Central memory CD8-positive, alpha-beta T cell (primary cell): ENCODE measurements at places on chromosomes 12 and 14.

DNA sequence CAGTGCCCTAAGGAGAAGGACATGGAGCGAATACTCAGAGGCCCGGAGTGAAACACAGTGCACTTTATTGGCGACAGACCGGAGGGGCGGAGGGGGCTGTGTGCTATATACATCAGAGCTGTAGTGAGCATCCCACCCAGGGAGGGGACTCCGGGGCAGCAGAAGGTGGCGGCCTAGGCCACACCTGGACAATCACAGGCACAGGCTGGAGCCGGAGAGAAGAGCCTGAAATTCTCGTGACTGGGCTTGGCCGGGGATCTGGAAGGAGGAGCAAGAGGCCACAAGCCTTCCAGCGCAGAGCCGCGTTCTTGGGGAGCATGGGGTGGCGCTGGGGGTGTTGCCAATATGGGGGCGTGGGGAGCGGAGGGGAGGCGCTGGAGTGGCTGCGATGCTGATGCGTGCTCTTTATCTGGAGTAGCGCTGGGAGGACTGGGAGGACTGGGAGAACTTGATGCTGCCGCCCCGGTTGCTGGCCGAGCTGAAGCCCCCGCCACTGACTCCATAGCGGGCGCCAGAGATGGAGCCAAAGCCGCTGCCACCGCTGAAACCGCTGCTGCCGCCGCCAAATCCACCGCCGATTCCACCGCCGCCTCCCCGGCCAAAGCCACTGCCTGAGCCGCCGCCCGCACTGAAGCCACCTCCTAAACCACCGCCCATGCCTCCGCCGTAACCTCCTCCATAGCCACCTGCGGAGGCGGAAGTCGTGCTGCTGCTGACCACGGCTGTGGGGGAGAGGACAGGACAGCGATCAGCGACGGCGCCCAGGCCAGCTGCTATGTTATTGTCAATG, 6.1 kb downstream of the KRT3 start:
- H3K4me1 ChIP-seq, result peaks cover 23% of the 10 kb centered on the region
- H3K27me3 ChIP-seq, result peaks cover 76% of the 10 kb centered on the region
- DNase-seq, result no peak
- H3K36me3 ChIP-seq, result peaks cover 2% of the 10 kb centered on the region

DNA sequence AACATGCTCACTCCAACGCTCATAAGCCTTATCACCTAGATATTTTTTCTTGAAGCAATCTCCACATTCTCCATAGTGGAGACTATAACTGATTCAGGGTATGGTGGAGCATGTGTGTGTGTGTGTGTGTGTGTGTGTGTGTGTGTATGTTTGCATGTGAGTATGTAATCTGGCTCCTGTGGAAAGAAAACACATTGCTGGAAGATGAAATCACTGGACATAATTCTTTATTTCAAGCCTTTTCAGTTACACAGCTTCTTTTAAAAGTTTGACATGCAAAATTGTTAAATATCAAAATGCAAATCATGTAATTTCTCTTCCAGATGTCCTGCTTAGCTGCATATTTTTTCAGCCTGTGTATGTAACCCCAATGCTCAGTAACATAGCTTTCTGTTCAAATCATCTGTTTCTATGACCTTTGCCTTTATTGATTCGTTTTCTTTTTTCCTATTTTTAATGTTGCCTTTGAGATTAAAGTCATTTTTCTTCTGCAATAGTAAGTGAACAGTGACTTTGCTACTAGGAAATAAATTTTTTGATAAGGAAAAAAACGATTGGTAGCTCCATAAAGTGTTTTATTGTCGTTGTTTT, 80.5 kb upstream of the BTG1 start:
- H3K27me3 ChIP-seq, result no peaks in the 10 kb centered on the region
- no peaks in the 10 kb centered on the region for H3K36me3 ChIP-seq
- no peak overlapping the region for H3K4me3 ChIP-seq

DNA sequence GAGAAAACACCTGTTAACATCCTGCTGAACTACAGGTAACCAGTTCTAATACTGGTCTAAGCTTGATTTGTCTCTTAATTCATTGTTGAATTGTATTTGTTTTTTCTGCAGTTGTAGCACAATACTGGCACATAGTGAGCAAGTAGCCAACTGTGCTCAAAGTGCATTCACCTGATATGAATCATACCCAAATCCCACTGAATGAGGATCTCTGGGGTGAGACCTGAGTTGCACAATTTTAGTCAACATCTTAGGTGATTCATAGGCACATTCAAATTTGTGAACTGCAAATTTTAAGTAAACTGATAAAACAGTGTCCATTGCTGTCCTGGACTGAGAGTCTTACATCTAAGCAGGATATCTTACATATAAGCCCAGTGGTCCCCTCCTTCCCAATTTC, 12.8 kb downstream of the KCNC2 start:
- peaks cover 2% of the 10 kb centered on the region for H3K36me3 ChIP-seq
- H3K27ac ChIP-seq, result no peak overlapping the region
- no peaks in the 10 kb centered on the region for H3K27me3 ChIP-seq
- H3K4me3 ChIP-seq, result no peak overlapping the region
- DNase-seq, result no peak
- no peaks in the 10 kb centered on the region for H3K4me1 ChIP-seq

DNA sequence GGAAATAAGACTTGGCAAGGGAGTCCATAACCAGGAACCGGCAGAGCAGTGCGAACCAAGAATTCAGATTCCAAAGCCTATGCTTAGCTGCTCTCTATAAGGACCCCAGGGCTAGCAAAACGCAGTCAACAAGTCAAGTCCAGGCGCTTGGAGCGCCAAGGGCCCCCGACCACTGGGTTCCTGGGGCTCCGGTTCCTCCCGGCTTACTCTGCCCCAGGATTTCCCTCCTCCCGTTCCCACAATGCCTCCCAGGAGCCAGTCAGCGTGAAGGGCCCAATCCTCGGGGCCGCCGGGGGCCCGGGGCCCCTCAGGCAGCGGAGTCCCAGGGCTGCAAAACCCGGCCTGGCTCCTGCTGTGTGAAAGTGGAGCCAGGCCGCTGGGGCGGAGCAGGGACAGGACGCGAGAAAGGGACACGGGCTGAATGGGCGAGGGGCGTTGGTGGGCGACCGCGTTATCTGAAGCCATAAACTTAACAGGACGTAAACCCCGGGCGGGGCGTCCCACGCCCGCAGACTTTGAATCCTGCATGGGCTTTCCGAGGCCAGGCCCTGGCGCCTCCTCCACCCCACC, 1.5 kb downstream of the KRT8 start:
- peak overlapping the region; percentile 72 for H3K4me3 ChIP-seq
- H3K27ac ChIP-seq, result peak overlapping the region; percentile 73
- DNase-seq, result no peak
- peaks cover 20% of the 10 kb centered on the region for H3K27me3 ChIP-seq
- peaks cover 6% of the 10 kb centered on the region for H3K4me1 ChIP-seq
- H3K36me3 ChIP-seq, result peaks cover 2% of the 10 kb centered on the region

GRCh38 chr14:52013984-52014600, 24.7 kb downstream of the RTRAF start:
- no peak overlapping the region for H3K27ac ChIP-seq
- no peak overlapping the region for H3K4me3 ChIP-seq
- H3K27me3 ChIP-seq, result peaks cover 7% of the 10 kb centered on the region
- no peak for DNase-seq

GRCh38 chr14:96160913-96161310, 43.7 kb upstream of the BDKRB2 start:
- peaks cover 21% of the 10 kb centered on the region for H3K27me3 ChIP-seq
- no peaks in the 10 kb centered on the region for H3K4me1 ChIP-seq
- no peaks in the 10 kb centered on the region for H3K36me3 ChIP-seq
- H3K4me3 ChIP-seq, result no peak overlapping the region

DNA sequence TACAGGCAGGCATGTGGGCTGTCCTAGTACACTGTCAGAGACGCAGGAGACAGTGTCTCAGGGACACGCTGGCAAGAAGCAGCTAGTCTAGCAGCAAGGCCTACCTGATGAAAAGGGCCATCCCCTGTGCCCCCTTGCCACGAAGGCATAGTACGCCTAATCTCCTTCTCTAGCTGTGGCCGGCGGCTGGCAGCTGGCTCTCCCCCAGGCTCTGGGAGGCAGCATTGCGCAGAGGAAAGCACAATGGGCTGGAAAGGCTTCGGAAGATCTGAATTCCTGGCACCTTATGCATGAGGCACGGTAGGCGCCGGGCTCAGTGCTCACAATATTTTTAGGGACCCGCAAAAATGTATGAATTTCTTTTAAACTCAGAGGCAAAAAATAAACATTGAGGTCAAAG, 16.0 kb upstream of the PLEKHH1 start:
- H3K27ac ChIP-seq, result no peak overlapping the region
- peaks cover 35% of the 10 kb centered on the region for H3K4me1 ChIP-seq
- no peak overlapping the region for H3K4me3 ChIP-seq
- no peaks in the 10 kb centered on the region for H3K36me3 ChIP-seq
- no peak for DNase-seq
- peaks cover 13% of the 10 kb centered on the region for H3K27me3 ChIP-seq

GRCh38 chr14:76909266-76909665, 83.1 kb downstream of the LRRC74A start:
- peaks cover 24% of the 10 kb centered on the region for H3K4me1 ChIP-seq
- H3K27me3 ChIP-seq, result no peaks in the 10 kb centered on the region
- H3K4me3 ChIP-seq, result no peak overlapping the region
- H3K27ac ChIP-seq, result peak overlapping the region; percentile 86
- no peaks in the 10 kb centered on the region for H3K36me3 ChIP-seq

- no peak overlapping the region for H3K27ac ChIP-seq
- no peaks in the 10 kb centered on the region for H3K36me3 ChIP-seq
- DNase-seq, result no peak
These were observed 5.4 kb downstream of the KCNH5 start for GRCh38 chr14:63039866-63040265.

DNA sequence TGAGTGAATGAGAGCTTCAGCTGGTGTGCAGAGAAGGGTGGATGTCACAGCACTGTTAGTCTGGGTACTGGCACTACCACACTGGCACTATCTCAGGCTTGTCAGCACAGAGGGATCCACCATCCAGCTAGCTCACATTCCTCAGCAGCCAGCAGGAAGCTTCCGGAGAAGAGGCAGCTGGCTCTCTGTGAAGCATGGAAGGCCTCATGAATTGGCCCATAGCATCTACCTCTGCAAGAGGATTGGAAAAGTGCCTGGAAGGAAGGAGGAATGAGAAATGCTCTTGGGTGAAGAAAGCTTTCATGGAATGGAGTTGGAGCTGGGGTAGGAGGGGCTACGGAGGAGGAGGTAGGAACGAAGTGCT, 9.9 kb downstream of the KRT83 start:
- H3K4me1 ChIP-seq, result peaks cover 10% of the 10 kb centered on the region
- no peak overlapping the region for H3K27ac ChIP-seq
- peaks cover 74% of the 10 kb centered on the region for H3K27me3 ChIP-seq
- no peak for DNase-seq
- H3K36me3 ChIP-seq, result no peaks in the 10 kb centered on the region
- H3K4me3 ChIP-seq, result no peak overlapping the region

GRCh38 chr12:71980538-71980937, 41.9 kb downstream of the TPH2 start:
- no peak overlapping the region for H3K27ac ChIP-seq
- H3K36me3 ChIP-seq, result no peaks in the 10 kb centered on the region
- H3K4me3 ChIP-seq, result no peak overlapping the region

DNA sequence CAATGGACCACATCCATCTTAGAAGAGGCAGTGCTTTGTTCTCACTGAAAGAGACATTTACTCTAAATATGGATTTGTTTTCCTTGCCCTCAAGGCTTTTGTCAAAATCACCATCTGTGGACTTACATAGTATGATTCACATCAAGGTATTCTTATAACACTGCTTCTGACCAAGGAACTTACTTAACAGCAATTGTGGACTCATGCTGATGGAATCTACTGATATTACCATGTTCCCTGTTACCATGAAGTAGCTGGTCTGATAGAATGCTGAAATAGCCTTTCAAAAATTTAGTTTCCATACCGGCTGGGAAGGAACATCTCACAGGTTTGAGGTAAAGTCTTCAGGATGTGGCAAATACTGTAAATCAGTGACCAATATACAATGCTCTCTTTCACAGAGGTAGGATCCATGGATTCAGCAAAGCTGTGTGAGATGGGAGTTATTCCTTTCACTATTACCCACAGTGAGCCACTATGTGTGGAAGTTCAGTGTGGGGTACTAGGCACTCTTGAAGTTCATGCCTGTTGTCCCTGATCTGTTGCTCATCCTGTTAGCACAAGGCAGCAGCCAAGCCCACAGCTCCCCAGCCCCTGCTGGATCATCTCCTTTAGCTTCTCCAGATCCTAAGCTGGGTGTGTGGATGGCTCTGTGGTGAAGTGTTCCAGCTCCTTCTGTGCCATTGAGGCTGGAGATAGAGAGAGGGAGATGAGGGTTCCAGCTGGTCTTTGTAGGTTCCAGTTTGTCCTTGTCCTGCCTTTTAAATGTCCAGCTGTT, 126.4 kb downstream of the ATP23 start:
- H3K4me3 ChIP-seq, result no peak overlapping the region
- H3K27ac ChIP-seq, result no peak overlapping the region
- H3K36me3 ChIP-seq, result no peaks in the 10 kb centered on the region
- H3K27me3 ChIP-seq, result no peaks in the 10 kb centered on the region

- H3K4me1 ChIP-seq, result no peaks in the 10 kb centered on the region
- no peaks in the 10 kb centered on the region for H3K27me3 ChIP-seq
- no peak overlapping the region for H3K27ac ChIP-seq
- H3K4me3 ChIP-seq, result no peak overlapping the region
These were observed 240.1 kb upstream of the SRRM4 start for GRCh38 chr12:118741194-118741593.

DNA sequence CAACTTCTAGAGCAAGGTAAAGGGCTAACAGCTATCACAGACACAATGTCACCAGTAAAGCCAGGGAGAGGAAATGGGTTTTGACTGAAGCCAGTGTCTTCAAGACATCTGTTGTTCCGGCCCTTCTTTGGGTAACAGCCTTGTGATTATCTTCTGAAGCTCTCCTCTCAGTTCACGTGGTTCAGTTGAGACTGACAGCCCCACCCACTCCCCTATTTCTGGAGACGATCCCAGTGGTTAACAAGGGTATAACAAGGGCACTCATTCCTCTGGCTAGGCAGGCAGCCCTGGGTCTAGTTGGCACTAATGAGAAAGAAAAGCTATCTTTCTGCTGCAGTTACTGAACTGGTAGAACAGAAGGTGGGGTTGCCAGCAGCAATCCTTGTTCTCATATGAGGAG, 6.9 kb downstream of the GNPTAB start:
- H3K4me1 ChIP-seq, result peaks cover 83% of the 10 kb centered on the region
- peaks cover 2% of the 10 kb centered on the region for H3K36me3 ChIP-seq
- H3K4me3 ChIP-seq, result peak overlapping the region; percentile 21
- H3K27ac ChIP-seq, result peak overlapping the region; percentile 57
- DNase-seq, result peak; percentile 68

- H3K4me1 ChIP-seq, result no peaks in the 10 kb centered on the region
- no peaks in the 10 kb centered on the region for H3K36me3 ChIP-seq
- no peak overlapping the region for H3K27ac ChIP-seq
- no peak for DNase-seq
- peaks cover 11% of the 10 kb centered on the region for H3K27me3 ChIP-seq
- no peak overlapping the region for H3K4me3 ChIP-seq
These were observed 48.6 kb upstream of the TBX3 start for GRCh38 chr12:114732426-114733030.

GRCh38 chr14:92340071-92340470, 17.1 kb downstream of the SLC24A4 start:
- no peak overlapping the region for H3K4me3 ChIP-seq
- no peaks in the 10 kb centered on the region for H3K4me1 ChIP-seq
- no peak overlapping the region for H3K27ac ChIP-seq
- peaks cover 4% of the 10 kb centered on the region for H3K36me3 ChIP-seq
- DNase-seq, result no peak

DNA sequence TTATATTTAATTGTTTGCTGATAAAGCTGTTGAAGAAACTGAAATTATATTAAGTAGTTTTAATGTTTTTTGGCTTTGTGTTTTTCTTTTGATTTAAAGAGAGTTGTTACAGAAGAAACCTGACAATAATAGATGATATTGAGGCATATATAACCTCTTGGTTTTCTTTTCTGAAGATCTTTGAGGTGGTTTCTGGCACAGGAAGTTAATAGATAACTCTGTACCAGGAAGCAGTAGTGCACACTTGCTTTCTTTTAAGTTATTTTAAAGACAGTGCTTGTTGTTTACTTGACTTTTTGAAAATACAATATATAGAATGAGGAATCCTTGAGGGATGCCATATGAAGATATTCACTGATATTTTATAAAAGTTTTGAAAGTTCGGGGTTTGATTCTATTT, 209.0 kb upstream of the FBXO33 start:
- H3K4me1 ChIP-seq, result no peaks in the 10 kb centered on the region
- H3K27ac ChIP-seq, result no peak overlapping the region
